Kidney epithelial cell (primary cell): ENCODE measurements at places on chromosomes 7 and 10. TPM values are rescaled to one million over a fixed set of nuclear protein-coding genes. Genes with fewer than 3 reads are reported as not detected.

DNA sequence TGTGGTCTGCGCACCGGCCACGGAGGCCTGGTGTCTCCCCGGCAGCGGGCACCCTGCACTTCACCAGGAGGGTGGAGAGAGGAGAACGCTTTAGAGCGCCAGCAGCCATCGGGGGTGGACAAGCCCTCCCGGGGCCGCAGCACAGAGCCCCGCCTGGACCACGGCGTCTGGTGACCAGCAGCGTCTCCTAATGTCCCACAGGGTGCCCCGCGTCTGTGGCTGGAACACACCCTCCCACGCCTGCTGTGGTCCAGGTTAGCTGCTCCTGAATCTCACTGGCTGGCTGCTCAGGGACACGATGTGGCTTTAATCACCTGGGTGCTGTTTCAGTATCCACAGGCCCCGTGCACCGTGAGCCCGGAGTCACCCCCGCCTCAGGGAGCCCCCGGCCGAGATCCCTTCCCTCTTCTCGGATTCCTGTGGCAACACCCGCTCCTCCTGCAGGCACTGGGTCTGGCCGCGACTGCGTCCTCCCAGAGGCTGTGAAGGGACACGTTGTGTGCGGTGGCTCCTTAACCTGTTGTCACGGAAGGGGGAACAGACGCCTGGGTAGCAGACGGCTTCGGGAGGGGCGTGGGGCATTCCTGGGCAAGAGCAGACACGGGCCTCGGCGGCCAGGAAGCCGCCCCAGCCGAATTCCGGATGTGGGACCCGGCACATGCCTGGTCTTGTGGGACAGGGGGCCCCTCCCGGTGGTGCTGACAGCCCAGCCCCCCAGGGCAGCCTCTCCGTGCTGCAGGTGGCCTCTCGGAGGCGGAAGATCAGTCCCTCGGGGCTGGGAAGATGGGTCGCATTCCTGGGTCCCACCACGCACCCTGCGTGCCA, 78.9 kb downstream of the FOXL3 start:
- no peak for DNase-seq

GRCh38 chr10:102368077-102368476, 27.4 kb upstream of the NFKB2 start:
- peak; percentile 7 for DNase-seq

GRCh38 chr10:70476249-70477035, 2.1 kb upstream of the PALD1 start:
- DNase-seq, result no peak

DNA sequence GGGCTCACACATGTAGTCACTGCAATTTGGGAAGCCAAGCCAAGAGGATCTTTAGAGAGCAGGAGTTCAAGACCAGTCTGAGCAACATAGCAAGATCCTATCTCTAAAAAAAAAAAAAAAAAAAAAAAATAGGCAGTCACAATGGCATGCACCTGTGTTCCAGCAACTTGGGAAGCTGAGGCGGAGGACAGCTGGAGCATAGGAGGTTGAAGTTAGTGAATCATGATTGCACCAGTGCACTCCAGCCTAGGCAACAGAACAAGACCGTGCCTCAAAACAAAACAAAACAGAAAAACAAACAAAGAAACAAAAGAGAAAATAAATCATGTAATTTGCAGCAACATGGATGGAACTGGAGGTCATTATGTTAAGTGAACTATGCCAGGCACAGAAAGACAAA, 33.6 kb upstream of the BICC1 start:
- no peak for DNase-seq

DNA sequence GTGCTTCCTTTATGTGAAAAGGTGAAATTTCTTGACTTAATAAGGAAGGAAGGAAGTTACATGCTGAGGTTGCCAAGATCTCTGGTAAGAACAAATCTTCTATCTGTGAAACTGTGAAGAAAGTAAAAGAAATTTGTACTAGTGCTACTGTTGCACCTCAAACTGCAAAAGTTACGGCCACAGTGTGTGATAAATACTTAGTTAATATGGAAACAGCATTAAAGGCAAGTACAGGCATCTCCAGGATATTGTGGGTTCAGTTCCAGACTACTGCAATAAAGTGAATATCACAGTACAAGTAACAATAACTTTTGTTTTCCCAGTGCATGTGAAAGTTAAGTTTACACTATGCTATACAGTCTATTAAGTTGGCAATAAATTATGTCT, 22.8 kb upstream of the ZNF282 start:
- no peak for DNase-seq

DNA sequence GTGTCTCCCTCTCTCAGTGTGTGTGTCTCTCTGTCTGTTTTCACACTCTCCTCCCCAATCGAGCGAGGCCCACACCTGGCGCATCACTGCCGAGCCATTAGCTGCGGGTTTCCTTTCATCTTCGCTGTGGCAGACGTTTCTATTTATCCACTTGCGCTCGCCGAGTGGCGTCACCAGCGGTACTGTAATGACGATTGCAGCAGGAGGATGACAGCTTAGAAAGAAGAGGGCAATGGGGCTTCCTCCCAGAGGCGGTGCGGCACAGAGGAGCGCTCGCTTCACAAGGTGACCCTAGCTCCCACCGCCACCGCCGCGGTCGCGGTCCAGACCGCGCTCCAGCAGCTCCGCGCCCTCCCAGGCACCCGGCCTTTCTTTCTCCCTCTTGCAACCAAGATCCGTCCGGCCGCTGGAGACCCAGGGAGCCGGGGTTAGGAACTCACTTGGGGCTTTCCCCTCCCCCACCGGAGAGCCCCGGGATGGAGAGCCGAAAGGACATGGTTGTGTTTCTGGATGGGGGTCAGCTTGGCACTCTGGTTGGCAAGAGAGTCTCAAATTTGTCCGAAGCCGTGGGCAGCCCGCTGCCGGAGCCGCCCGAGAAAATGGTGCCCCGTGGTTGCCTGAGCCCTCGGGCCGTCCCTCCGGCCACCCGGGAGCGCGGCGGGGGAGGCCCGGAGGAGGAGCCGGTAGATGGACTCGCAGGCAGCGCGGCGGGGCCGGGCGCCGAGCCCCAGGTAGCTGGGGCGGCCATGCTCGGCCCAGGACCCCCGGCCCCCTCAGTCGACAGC, at the start of gene EVX1:
TSS of gene EVX1 (plus strand) at position 248 of the 785 bp plus-strand sequence. CDS start at position 477, 229 bp downstream.
- no peak for DNase-seq

AFAP1L2 gene
- 8.1 and 10.2 TPM in 2 replicates for total RNA-seq

FAM185A gene
- total RNA-seq, result 6.2 and 9.6 TPM in 2 replicates

HYAL4 gene
- not detected in 2 replicates for total RNA-seq

CYP2C8 gene
- total RNA-seq, result 0.21 TPM in 1 of 2 replicates, not detected in the other

SEMA3D gene
- total RNA-seq, result 0.50 and 0.62 TPM in 2 replicates
